LHCN-M2 (cell line): ENCODE measurements at places on chromosomes 11 and 22. TPM values are rescaled to one million over a fixed set of nuclear protein-coding genes. Genes with fewer than 3 reads are reported as not detected.
A peak's percentile ranks its signal among the peaks of the same experiment; 100 is the strongest.

DNA sequence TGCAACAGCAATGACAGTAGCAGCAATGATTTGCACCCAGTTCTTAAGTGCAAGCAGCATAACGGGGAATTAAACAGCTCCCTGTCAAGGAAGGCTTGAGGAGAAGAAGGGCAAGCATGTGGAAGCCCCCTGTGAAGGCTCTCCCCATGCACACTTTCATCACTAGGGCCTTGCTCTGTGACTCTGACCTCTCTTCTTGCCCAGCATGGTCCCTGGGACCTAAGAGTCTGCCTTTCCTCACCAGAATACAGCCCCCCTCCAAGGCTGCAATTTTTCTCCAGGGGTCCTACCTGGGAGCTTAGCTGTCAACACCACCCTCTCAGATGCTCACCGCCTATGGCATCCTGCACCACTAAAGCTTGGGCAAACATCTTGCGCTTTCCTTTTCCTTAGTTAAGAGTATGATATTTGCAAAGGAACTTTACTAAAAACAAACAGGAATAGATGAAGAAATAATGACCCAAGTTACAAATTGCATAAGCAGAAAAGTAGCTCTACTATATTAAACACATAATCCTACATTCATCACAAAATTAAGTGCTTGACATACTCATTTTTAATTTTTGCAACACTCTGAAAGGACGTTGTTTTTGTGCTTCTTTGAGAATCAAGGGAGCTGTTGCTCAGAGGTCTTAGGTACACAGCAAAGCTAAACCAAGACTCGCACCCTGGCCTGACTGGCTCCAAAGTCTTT lies 187.6 kb downstream of the ADAMTS15 start:
- DNase-seq: no peak

GRCh38 chr11:20116825-20117224 lies 43.5 kb downstream of the DBX1 start:
- no peak for DNase-seq

MOGAT2 gene
- not detected in 2 replicates for total RNA-seq

- no peak for DNase-seq
Observed at GRCh38 chr11:119446434-119446833, 23.5 kb upstream of the THY1 start.

DNA sequence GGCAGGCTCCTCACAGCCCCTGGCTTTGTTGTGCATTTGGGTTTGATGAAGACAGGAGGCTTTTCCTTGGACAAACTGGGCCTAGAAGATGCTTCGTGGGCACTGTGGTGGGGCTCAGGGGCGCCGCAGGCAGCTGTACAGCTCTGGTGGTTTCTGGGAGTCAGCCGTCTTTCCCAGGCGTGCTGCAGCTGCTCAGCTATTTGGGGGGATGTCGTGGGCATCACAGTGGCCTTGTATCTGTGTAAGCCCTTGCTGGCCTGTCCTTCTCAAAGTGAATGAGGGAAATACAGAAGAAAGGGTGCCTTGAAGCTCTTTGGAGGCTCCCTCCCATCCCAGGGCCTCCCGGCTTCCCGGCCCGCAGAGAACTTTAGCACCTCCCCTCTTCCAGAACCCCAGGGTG lies 89.5 kb downstream of the TBC1D22A start:
- peak; percentile 14 for DNase-seq

- DNase-seq: no peak
Observed at GRCh38 chr22:32509045-32509444, 34.4 kb downstream of the FBXO7 start.

- DNase-seq: no peak
Observed at GRCh38 chr11:132942611-132943356, 589.5 kb downstream of the OPCML start.

MPPED1 gene
- total RNA-seq: not detected in 2 replicates
